ENCODE measurements at places on chromosomes 3 and 15. TPM values are rescaled to one million over a fixed set of nuclear protein-coding genes. Genes with fewer than 3 reads are reported as not detected.

Gene TJP1
- 43.4 TPM for total RNA-seq

Gene RASGRP1
- total RNA-seq, result 1.9 TPM

Gene ANKDD1A
- 2.8 TPM for total RNA-seq

Gene MELTF
- total RNA-seq, result 0.28 TPM

Gene GPR176
- 194 TPM for total RNA-seq

Gene ZCWPW2
- total RNA-seq, result 0.56 TPM

Gene NR1I2
- not detected for total RNA-seq

Gene GOLGA8J
- not detected for total RNA-seq

Gene MESP2
- total RNA-seq, result 0.28 TPM

Gene LRRC49
- 16.8 TPM for total RNA-seq

Gene DLL4
- total RNA-seq, result 1.7 TPM

Gene EXD1
- total RNA-seq, result not detected

Gene GRK7
- not detected for total RNA-seq

Gene MKRN3
- under 0.01 TPM for total RNA-seq

Gene SPSB4
- not detected for total RNA-seq

Gene ARNT2
- 14.7 TPM for total RNA-seq

Gene SLC6A1
- total RNA-seq, result not detected

Gene SLC51B
- not detected for total RNA-seq

Gene CADPS
- not detected for total RNA-seq

Gene FETUB
- total RNA-seq, result not detected

Gene TMED3
- 170 TPM for total RNA-seq

Data from IMR-90 (cell line).